ENCODE measurements at places on chromosomes 16 and 17.

GRCh38 chr17:45123930-45124796 lies 8.2 kb downstream of the PLCD3 start:
- DNase-seq, result no peak

DNA sequence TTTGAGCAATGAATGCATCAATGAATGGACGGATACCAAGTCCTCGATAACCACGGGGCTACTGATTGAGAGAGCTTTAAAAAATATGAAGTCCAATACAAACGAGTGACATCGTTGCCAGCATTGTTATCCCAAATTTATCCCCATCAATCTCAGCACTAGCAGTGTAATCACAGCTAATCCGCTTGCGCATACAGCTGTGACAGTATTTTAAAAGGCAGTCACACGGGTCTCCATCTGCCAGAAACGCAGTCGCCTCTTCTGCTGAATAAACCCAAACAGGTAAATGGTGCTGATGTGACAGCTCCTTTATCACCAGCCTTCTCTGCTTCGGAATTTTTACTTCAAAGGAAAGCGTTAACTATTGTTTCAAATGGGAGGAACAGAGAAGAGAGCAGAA lies 311.1 kb downstream of the XYLT1 start:
- DNase-seq, result no peak

GRCh38 chr17:81901167-81902022 lies 643 bp upstream of the NPB start:
- no peak for DNase-seq

DNA sequence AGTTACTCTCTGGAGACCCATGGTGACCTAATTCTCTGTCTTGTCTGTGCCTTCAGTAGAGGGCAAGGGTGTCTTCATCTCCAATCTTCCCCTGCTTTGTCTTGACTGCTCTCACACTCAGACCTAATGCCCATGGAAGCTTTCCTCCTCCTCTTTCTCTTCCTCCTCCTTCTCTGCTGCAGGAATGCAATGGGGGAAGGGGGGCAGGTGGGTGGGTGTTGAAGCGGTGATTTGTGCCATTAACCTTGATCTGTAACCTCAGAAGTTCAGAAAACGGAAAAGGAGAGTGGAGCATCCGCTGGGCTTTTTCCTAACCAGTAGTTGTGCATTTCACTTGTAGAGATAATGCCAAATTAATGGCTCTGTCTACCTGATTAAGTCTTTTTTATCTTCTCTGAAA lies 172.3 kb upstream of the CDH11 start:
- DNase-seq, result no peak

Measured in vagina (tissue), 2 donors.